ENCODE measurements at places on chromosomes 11 and 22.

DNA sequence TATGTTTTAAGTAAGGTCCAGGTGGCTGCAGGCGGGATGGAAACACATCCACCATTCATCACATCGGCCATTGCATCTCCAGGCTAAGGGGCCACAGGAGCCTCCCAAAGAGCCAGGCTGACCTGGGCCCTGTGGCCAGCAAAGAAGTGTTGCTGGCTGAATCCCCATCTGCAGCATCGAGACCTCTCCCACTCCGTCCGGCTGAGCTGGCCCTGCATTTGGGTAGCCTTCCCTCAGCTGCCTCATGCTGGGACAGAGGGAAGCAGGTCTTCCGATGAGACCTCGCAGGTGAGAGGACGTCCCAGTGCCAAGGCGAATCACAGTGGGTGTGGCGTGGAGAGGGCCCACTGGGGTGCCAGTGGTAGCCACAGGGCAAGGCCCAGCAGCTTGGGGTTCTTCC, 24.5 kb downstream of the RSPH14 start:
- no peak for DNase-seq

- peak; percentile 59 for DNase-seq
These were observed 35.2 kb downstream of the PPP2R1B start for GRCh38 chr11:111730871-111731591.

- peak; percentile 68 for DNase-seq
These were observed 355.7 kb downstream of the MN1 start for GRCh38 chr22:27445881-27446280.

DNA sequence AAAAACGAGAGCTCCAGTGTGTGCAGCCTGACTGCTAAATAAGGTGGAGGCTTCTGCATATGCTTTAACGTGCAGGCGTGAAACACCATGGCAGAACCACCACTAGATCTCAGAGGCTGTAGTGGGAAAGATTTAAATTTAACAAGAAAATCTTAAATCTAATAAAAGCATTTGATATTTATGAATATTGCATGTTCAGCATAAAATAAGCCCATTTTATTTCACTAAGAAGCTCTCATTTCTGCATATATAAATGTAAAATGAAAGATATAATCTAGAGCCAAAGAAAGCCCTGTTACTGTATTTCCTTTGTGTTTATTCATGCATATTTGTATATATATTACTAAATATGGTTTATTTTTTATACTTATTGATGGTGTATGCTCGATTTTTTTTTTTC, 188.3 kb downstream of the DDX10 start:
- no peak for DNase-seq

DNA sequence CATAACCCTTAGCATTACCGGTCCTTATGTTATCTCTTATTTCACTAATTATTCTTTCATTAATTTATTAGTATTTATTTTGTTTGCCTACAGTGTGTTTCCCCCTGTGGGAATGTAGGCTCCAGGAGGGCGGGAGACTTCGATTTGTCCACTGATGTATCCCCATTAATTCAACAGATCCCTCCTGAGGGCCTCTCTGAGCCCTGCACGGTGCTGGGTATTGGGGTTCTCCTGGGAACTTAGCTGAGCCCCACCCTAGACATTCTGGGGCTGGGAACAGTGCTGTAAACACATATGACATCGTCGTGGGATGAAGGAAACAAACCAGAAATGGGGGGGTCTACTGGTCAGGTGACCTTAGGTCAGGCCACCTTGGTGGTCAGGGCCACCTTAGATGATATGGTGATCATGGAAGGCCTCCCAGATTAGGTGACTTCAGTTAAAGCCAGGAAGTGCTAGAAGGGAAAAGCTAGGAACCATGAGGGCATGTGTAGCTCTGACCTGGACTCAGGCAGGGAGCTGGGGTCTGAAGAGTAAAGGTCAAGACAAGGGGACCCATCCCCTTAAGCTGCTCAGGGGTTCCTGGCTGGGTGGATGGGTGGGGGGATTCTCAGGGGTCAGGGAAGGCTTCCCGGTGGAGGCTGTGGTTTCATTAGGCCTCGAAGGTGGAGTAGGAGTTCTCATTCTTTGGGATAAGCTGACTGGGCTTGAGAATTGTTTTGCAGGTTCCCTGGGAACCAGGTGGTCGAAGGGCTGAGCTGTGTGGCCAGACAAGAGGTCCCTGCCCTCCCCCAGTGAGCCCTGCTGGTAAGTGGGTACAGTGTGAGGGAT, 1.0 kb downstream of the PHETA2 start:
- DNase-seq: no peak

DNA sequence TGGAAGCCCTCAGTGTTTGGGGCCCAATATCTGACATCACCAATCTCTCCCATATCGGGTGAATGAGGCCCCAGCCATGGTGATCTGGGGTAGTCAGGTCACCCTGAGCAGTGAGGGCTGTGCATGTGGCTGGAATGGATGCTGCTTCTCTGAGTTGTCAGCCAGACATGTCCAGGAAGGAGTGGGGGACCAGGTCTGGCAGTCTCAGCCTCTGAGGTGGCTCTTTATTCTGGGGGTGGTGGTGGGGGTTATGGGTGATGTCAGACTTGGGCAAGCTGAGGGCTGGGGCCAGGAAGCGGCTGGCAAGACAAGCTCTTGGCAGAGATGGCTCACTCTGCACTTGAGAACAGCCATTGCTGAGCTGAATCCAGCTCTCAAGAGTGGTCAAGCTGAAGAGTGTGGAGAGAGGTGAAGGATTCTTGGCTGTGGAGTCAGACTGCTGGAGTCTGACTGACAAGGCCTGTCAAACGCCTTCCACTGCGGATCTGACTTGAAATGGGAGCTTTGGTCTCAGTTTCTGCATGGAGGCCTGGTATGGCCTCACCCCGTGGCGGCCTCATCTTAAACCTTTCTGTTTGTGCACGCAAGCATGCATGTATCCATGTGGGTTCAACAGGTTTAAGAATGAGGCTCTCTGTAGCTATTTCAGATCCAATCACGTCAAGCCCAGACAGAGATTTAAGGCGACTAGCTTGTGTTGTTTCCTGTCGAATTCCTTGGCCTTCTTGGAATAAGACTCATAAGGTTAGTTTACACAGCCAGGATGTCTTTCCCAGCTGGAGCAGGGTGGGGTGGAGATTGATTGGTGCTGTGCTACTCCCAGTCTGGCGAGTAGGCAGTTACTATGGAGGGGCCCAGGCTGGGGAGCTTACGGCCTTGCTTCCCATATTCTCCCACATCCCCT, 83.9 kb upstream of the TIMP3 start:
- peak; percentile 61 for DNase-seq

DNA sequence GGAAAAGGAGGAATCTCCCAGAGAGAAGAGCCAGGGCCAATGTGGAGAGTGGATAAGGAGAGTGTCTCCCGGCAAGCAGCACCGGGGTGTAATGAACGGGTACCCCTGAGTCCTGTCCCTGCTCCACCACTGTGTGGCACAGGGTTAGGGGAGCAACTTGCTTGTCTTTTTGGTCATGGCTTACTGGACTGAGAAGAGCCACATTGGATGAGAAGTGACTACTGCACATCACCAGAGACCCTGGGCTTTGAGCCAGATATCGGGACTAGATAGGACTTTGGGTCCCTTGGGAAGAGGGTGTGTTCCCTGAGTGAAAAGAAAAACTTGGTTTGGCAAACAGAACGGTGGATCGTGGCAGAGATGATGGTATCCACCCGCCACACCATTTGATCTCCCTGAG, 24.6 kb downstream of the SDHAF2 start:
- DNase-seq: no peak
